ENCODE measurements at places on chromosomes 1 and 21. TPM values are rescaled to one million over a fixed set of nuclear protein-coding genes. Genes with fewer than 3 reads are reported as not detected.

CCDC27 gene
- not detected for total RNA-seq

DUSP23 gene
- total RNA-seq, result 4.0 TPM

TEKT2 gene
- total RNA-seq, result not detected

PRR9 gene
- not detected for total RNA-seq

ZNF683 gene
- not detected for total RNA-seq

LRRC71 gene
- total RNA-seq, result not detected

SIK1 gene
- 7.0 TPM for total RNA-seq

OR6Y1 gene
- total RNA-seq, result not detected

CFHR2 gene
- not detected for total RNA-seq

GRCh38 chr1:154878371-154879037, 8.4 kb upstream of the KCNN3 start:
- H3K4me3 ChIP-seq, result no peak overlapping the region
- no peak overlapping the region for H3K27ac ChIP-seq
- no peaks in the 10 kb centered on the region for H3K27me3 ChIP-seq
- no peaks in the 10 kb centered on the region for H3K36me3 ChIP-seq

DNA sequence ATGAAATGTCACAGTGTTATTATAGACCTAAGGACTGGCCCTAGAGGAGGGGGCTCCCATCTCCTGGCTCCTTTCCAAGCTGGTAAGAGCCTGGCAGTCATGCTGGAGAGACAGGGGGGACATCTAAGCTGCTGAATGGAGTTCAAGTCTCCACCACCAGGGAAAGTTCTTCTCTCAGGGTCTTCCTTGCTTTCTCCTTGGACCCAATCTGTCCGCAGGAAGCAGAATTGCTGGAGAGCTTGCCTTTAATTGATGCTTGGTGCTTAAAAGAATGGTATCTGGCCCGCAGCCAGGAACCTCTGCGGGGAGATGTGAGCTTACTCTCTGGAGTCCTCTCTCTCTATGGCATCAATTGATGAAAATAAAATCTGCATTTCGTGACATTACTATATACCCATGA, 25.1 kb downstream of the IRF2BP2 start:
- no peak overlapping the region for H3K4me3 ChIP-seq
- no peaks in the 10 kb centered on the region for H3K27me3 ChIP-seq

GRCh38 chr1:243413431-243414151, 157.8 kb downstream of the SDCCAG8 start:
- no peak overlapping the region for H3K27ac ChIP-seq
- no peak for DNase-seq
- no peaks in the 10 kb centered on the region for H3K27me3 ChIP-seq
- no peaks in the 10 kb centered on the region for H3K36me3 ChIP-seq
- peaks cover 8% of the 10 kb centered on the region for H3K4me1 ChIP-seq

DNA sequence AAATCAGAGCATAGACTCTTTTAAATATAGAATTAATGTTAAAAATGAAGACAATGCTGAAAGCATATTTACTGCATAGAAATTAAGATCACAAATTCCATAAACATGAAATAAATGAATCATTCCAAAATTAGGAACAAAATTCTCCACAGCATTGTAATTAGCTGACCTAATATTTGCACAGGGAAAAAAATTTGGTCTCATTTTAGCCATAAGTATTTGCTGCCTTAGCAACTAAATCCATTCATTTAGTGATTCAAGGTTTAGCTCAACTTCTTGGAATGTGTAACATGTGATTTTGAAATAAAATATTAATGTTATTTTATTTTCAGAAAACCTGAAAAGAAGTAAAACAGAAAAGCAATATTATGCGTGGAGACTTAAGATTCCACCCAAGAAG, 25.5 kb downstream of the ADAMTS5 start:
- no peaks in the 10 kb centered on the region for H3K27me3 ChIP-seq
- no peaks in the 10 kb centered on the region for H3K4me1 ChIP-seq
- no peak overlapping the region for H3K27ac ChIP-seq
- no peak overlapping the region for H3K4me3 ChIP-seq

GRCh38 chr21:42570841-42571387, 57.3 kb downstream of the SLC37A1 start:
- H3K27me3 ChIP-seq, result no peaks in the 10 kb centered on the region
- H3K27ac ChIP-seq, result no peak overlapping the region
- no peak overlapping the region for H3K4me3 ChIP-seq
- no peak for DNase-seq
- peaks cover 7% of the 10 kb centered on the region for H3K36me3 ChIP-seq
- H3K4me1 ChIP-seq, result no peaks in the 10 kb centered on the region

DNA sequence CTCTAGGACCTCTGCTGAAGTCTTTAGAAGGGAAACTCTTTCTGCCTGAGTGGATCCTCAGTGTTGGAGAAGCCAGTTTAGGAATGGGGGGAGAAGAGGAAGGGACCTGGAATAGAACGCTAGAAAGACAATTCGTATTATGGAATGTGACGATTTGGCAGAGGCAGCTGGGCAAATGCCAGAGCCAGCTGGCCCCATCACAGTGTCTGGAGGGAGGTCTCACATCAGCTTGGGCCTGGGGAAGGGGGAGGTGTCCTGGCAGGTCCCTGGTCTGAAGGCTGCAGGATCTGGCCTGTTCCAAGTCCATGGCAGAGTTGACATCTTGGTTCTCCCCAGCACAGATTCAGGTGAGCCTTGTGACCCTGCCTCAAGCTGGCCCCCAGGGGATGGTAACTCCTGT, 11.3 kb downstream of the TMCC2 start:
- peaks cover 11% of the 10 kb centered on the region for H3K4me1 ChIP-seq
- H3K4me3 ChIP-seq, result no peak overlapping the region
- H3K27ac ChIP-seq, result no peak overlapping the region
- no peak for DNase-seq
- no peaks in the 10 kb centered on the region for H3K27me3 ChIP-seq

- H3K27ac ChIP-seq, result no peak overlapping the region
- no peaks in the 10 kb centered on the region for H3K36me3 ChIP-seq
- no peaks in the 10 kb centered on the region for H3K27me3 ChIP-seq
- DNase-seq, result no peak
- H3K4me3 ChIP-seq, result no peak overlapping the region
- H3K4me1 ChIP-seq, result no peaks in the 10 kb centered on the region
Measured at GRCh38 chr1:239868058-239868832, 223.4 kb upstream of the FMN2 start.

DNA sequence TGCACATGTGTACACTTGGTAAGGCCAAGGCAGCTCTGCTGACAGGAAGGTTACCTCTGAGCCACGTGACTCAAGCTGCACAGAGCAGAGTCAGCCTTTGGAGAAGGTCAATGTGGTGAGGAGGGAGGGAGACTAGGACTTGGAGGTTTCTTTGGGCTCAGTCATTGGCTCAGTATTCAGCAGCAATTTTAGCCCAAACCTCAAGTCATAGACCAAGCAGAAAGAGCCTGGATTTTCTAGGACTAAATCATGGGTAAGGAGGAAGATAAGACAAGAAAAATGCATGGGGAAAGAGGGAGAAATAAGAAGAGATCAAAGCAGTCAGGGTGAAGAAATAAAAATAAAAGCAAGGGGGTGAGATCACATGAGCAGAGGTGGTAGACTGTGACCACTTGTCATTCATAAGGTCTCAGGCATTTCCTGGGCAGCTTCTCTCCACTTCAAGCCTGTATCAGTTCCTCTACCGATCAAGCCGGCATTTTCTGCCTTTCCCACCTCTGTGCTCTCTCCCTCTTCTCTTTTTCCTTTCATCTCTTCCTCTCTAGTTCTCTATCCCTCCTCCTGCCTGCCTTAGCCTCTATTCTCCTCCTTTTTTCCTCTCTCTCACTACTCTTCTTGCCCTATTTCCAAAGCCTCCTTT, 51.7 kb upstream of the DUSP10 start:
- H3K27ac ChIP-seq, result peak overlapping the region; percentile 69
- H3K36me3 ChIP-seq, result no peaks in the 10 kb centered on the region
- peaks cover 25% of the 10 kb centered on the region for H3K4me1 ChIP-seq
- no peaks in the 10 kb centered on the region for H3K27me3 ChIP-seq

DNA sequence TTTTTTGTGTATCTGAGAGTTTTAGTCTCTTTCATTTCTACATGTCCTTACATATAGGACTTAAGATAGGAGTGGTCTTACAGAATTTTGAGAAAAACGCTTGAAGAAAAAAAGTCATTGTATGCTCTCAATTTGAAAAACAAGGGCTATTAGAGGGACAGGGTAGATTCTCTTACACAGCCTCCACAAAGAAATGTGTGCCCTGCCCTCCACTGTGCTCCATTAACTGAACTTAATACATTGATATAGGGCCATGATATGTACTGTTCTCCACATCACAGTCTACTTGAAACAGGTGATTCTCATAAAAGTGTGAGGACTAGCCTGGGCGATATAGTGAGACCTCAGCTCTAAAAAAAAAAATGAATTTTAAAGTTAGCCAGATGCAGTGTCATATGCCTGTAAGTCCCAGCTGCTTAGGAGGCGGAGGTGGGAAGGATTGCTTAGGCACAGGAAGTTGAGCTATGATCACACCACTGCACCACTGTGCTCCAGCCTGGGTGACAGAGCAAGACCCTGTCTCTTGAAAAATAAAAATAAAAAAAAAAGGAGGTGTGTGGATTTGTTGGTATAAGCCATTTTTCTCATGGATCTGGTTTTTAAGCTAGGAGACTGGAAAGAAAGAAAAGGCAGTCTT, 77.0 kb downstream of the HMCN1 start:
- no peak overlapping the region for H3K4me3 ChIP-seq
- no peak for DNase-seq

- H3K27ac ChIP-seq, result no peak overlapping the region
- DNase-seq, result no peak
- H3K27me3 ChIP-seq, result peaks cover 13% of the 10 kb centered on the region
- H3K4me3 ChIP-seq, result no peak overlapping the region
Measured at GRCh38 chr1:12620488-12620865, 2.5 kb upstream of the DHRS3 start.

DNA sequence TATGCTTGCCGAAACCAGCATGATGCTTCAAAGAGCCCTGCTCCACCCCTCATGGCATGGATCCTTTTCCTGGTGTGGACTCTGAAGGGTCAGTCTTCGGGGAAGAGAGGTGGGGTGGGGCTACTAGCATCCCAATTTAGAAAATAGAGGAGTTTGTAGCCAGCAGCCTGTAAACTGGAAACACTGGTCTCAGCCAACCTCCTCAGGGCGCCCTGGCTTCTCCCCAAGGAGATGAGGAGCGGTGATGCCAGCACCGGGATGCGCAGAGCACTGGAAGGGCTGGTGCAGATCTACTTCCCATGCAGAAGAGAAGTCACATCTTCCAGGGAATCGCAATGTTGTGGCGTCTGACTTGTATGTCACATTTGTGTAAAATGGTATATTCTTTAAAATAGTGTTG, 6.4 kb upstream of the IKBKE start:
- H3K27me3 ChIP-seq, result no peaks in the 10 kb centered on the region
- no peak for DNase-seq
- H3K36me3 ChIP-seq, result no peaks in the 10 kb centered on the region
- H3K27ac ChIP-seq, result no peak overlapping the region

- no peaks in the 10 kb centered on the region for H3K27me3 ChIP-seq
- H3K27ac ChIP-seq, result no peak overlapping the region
- no peak for DNase-seq
- H3K36me3 ChIP-seq, result no peaks in the 10 kb centered on the region
- no peak overlapping the region for H3K4me3 ChIP-seq
Measured at GRCh38 chr1:232459087-232459486, 170.8 kb downstream of the SIPA1L2 start.

- H3K27me3 ChIP-seq, result no peaks in the 10 kb centered on the region
- H3K4me1 ChIP-seq, result peaks cover 32% of the 10 kb centered on the region
- H3K4me3 ChIP-seq, result no peak overlapping the region
Measured at GRCh38 chr1:230215031-230215430, 148.0 kb downstream of the GALNT2 start.

DNA sequence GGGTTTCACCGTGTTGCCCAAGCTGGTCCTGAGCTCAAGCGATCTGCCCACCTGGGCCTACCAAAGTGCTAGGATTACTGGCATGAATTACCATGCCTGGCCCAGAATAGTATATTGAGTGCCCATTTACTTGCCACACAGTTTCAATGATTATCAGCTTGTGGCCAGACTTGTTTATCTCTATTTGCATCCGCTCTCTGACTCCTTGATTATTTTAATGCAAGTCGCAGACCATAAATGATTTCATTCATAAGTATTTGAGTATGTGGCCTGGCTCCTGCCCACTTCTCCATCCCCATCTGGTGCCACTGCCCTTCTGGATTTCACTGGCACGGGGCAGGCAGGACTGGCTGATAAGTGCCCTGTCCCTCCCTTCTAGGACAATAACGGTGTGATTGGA, 18.2 kb upstream of the TRNAU1AP start:
- H3K4me1 ChIP-seq, result no peaks in the 10 kb centered on the region
- DNase-seq, result no peak
- no peak overlapping the region for H3K27ac ChIP-seq
- peaks cover 36% of the 10 kb centered on the region for H3K36me3 ChIP-seq
- no peaks in the 10 kb centered on the region for H3K27me3 ChIP-seq

DNA sequence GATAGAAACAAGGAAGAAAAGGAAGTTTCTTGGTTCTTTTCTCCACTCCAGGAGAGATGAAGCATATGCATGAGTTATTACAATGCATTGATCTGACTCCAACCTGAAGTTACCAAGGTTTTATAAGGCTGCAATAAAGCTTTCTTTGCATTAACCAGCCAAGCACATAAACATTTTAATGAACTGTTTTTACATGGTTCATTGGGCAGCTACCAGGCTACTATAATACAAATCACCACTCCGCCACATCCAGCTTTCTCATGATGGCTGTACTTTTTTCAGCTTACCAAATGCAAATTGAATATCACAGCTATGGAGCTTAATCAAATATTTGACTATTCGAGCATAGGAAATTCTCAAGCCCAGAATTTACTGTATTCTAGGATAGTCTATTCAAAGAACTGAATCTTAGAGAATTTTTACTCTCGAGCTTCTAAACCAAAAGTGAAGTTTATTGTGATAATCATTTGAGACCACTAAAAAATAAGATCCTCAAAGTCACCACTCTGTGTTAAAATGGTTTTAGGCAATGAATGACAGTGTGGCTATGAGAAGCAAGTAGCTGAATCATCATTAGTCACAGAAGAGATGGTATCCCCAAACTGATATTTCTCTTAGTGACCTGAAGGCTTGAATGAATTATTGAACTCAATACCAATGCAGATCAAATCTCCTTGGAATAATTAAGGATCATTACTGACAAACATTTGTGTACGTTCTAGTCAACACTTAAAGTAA, 58.6 kb upstream of the ZNF281 start:
- H3K4me1 ChIP-seq, result peaks cover 17% of the 10 kb centered on the region
- H3K4me3 ChIP-seq, result no peak overlapping the region
- no peak for DNase-seq
- no peaks in the 10 kb centered on the region for H3K36me3 ChIP-seq

All from GM12878 (cell line).